ENCODE measurements at places on chromosomes 1 and 21.

DNA sequence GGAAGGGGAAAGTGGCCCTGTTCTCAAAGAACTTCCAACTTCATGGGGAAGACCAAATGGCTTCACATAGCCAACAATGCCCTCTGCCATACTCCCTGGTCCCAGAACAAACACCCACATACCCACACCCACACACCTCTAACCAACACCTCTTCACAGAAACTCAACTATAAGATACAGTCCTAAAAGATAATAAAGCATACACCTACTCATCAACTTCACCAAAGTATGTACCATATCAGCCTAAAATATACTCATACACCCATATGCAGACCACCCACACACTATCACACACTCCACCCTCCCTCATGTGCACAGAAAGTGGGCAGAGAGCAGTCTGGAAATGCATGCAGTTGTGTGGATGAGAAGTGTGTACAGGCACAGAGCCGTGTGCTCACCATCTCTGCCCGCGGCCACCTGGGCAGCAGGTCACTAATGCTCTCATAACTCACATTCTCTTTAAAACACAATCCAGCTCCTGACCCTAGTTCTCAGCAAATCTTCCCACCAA is 27.7 kb downstream of the IQGAP3 start:
- no peak for DNase-seq

DNA sequence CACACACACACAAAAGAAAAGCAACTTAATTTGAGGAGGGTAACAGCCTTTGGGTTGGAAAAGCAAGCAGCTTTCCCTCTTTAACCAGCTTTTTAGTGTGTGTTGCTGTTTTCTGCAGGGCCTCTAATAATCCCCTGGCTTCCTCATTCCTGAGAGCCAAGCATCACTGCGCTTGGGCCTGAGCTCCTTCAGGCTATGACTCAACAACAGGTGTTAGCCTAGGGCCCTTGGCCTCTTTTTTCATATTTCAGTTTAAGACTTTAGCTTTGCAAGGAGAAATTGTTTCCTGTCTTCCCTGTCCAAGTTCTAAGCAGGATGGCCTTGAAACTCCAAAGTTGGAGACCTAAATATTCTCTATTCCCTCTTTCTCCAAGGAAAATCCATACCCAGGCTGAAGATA is 26.2 kb upstream of the SNX27 start:
- DNase-seq = no peak

- DNase-seq = no peak
Observed at GRCh38 chr1:181141431-181141910, 53.0 kb downstream of the IER5 start.

DNA sequence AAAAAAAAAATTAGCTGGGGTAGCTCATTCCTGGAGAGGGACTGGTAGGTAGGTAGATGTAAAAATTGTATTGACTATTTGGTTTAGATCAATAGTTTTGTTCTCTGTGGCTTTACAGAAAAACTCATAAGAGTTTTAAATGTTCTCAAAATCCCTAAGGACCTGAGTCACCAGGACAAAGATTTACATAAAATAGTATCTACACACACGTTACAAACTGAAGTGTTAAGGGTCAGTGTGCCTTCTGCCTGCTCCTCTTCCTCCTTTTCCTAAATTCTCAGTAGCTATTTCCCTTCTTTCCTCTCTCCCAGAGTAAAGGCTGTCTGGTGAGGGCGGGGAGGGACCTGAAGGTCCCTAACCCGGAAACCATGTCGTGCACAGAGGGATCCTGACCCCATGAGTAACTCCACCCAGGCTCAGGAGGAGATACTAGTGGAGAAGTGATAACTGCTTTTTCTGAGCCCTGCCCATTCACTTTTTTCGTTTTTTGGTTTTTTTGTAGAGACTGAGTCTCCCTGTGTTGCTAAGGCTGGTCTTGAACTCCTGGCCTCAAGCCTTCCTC is 8.1 kb downstream of the PLEKHM2 start:
- no peak for DNase-seq

DNA sequence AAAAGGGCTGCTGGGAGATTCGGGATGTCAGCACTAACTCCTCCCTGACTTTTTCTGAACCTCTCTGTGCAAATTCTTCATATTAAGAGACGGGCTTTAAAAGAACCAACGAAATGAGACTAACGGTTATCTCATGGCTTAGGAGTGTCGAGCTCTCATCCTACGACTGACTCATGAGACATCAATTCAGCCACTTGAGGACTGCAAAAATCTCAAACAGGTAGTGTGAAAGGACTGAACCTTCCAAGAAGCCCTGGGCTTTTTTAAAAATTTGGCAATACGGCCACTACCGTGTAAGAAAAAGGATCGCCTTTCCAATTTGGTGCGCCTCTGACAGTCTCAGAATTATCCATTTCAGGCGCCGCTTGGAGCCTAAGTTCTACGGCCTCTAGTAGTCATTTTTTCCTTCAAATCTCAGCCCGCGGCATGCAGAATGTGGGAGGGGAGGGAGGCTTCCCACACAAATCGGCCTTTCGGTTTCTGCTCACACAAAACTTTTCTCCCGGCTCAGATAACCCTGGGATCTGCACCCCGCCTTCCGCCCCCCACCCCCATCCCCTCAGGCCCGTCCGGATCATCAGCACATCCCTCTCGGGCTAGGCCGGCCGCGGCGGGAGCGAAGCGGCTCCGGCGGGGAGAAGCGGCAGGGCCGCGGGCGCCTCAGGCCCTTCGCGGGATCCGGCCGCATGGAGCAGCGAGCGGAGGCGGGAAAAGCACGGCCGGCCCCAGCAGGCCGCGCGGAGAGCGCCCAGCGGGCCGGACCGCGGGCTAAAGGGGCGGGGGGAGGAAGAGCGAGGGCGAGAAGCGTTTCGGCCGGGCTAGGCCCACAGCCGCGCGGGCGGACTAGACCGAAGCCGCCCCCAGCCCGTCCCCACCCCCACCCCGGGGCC is 618 bp downstream of the HNRNPR start:
- peak; percentile 9 for DNase-seq

- no peak for DNase-seq
Observed at GRCh38 chr1:99240621-99241020, 23.7 kb upstream of the PLPPR4 start.

DNA sequence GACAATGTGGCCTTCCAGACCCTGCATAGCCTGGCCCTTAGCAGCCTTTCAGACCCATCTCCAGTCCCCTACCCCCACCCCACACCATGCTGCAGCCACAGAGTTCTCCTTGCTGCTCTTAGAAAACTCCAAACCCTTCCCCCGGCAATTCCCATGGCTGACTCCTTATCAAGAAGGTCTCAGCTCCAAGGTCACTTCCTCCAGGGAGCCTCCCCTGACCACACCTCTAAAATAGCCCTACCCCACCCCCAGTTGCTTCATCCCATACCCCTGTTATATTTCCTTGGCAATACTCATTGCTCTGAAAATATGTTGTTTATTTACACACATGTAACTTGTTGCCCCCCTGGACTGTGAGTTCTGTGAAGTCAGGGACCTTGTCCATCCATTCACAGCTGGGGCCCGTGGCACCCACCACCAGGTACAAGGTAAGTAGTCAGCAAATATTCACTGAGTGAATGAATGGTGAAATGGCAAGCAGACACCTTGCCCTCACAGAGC is 4.3 kb upstream of the ADGRB2 start:
- no peak for DNase-seq

- no peak for DNase-seq
Observed at GRCh38 chr1:172661107-172661506, 2.2 kb downstream of the FASLG start.

GRCh38 chr1:32508761-32509160 is 30.5 kb upstream of the ZBTB8A start:
- DNase-seq = no peak

DNA sequence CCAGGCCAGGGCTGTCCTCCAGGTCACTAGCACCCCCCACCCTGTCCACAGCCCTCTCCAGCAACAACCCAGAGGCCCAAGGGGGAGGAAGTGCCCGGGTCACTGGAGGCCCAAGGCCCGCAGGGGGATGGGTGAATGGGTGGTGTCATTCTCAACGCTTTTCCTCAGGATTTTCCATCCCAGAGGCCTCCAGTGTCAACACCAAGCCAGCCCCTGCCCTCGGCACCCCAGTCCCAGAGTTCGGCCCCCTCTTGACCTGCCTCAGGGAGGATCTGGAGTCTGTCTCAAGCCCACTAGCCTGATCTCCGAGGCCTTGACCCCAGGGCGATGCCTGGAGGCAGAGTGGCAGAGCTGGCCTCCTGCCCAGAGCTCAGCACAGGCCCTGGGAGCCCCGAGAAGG is 5.1 kb downstream of the TMEM82 start:
- DNase-seq = no peak

GRCh38 chr1:111505641-111506119 is 2.2 kb upstream of the ADORA3 start:
- DNase-seq = no peak

- no peak for DNase-seq
Observed at GRCh38 chr1:2229911-2230731, 2.0 kb downstream of the SKI start.

- no peak for DNase-seq
Observed at GRCh38 chr1:20029178-20029912, 40.6 kb upstream of the PLA2G5 start.

DNA sequence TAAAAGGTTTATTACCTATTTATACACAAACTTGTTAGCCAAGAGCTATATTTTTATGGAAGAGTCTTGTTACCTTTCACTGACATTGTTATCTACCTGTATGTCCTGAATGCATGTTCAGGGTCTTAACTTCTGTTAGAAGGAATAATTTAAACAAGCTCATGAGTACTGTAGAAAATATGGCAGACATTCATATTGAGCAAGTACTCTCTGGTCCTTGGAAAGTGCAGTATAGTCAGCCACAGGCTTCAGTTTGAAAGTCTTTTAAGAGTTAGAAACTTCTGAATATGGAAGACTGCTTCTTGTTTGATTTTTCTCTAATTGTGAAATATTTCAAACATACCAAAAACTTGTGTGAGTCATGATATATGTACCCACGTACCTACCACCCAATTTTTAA is 16.6 kb downstream of the DIP2A start:
- DNase-seq = no peak

DNA sequence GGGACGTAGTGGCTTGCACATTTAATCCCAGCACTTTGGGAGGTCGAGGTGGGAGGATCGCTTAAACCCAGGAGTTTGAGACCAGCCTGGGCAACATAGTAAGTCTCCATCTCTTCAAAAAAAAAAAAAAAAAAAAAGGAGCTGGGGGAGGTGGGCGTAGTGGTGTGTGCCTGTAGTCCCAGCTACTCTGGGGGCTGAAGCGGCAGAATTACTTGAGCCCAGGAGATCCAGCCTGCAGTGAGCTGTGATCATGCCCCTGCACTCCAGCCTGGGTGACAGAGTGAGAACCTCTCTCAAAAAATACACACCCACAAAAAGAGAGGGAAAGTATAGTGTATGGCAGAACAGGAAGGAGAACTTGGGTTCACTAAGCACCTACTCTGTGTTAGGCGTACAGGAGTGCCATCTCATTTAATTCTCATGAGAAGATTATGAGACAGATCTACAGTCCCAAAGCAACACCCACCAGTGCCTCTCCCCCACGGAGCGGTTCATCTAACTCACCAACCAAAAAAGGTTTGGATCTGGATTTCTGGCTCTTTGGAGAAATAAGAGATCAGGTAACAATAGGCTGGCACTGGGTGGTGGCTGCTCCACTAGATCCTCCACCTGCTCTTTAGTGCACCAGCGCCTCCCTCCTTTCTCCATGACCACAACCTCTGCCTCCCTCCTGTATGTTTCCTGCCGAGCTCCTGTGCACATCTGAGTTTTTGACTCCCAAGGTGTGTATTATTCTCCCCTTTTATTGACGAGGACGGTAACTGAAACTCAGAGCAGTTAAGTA is 1.4 kb upstream of the TRAF5 start:
- DNase-seq = no peak

GRCh38 chr1:235317168-235317567 is 10.8 kb downstream of the ARID4B start:
- DNase-seq = no peak

GRCh38 chr1:16053781-16054502 is 10.4 kb downstream of the CLCNKB start:
- no peak for DNase-seq

GRCh38 chr1:39061951-39062350 is 35.8 kb downstream of the NDUFS5 start:
- DNase-seq = no peak

DNA sequence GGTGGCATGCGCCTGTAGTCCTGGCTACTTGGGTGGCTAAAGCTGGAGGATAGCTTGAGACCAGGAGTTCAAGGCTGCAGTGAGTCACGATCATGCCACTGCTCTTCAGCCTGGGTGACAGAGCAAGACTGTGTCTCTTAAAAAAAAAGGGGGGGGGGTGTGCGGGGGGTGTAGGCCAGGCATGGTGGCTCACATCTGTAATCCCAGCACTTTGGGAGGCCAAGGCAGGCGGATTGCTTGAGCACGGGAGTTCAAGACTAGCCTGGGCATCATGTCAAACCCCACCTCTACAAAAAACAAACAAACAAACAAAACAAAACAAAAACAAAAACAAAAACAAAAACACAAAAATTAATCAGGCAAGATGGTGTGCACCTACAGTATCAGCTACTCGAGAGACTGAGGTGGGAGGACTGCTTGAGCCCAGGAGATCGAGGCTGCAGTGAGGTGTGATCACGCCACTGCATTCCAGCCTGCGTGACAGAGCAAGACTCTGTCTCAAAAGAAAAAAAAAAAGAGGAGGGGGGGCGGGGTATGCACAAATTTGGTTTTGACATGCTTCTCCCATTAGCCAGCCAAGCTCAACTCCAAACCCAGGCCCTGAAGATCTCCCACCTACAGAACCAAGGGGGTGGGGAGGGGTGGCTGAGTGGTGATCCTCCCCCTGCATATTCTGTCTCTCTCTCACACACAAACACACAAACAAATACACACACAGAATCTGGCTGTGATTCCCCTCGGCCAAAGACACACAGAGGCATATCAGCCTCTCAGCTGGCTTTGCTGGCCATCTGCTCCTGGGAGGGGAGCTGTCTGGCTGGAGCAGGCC is 3.1 kb downstream of the PTAFR start:
- no peak for DNase-seq

- DNase-seq = peak; percentile 93
Observed at GRCh38 chr1:181105134-181106021, 16.9 kb downstream of the IER5 start.

DNA sequence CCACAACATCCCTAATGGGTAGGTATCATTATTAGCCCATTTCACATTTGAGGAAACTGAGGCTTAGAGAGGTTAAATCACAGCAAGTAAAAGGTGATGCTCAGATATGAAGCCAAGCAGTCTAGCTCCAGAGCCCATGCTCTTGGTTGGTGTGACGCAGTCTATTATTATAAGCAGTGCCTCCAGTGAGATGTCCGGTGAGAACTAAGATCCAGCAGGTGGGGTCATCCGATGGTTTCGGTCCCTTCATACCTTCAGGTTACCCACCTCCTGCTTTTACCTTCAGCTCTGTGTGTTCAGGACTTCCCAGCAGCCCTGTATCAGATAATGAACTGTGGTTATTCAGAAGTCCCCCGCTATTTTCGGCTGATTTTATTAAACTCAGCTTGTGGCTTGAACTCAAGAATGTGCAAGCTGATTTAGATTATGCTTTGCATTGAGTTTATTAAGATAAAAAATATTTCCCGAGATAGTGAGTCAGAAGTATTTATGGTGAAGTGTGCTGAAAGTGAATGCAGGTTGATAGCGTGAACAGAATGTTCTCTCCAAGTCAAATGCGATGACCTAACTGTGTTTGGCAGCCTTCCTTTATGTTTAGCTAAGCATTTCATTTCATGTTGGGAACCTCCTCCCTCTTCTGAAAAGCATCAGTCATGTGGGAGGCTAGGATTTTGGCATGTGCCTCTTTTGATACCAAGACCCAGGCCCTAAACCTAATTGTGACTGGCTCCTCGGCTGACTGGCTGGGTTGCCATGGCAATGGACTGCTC is 160.9 kb upstream of the UBE2U start:
- DNase-seq = no peak
